ENCODE measurements at places on chromosomes 3 and 15.

DNA sequence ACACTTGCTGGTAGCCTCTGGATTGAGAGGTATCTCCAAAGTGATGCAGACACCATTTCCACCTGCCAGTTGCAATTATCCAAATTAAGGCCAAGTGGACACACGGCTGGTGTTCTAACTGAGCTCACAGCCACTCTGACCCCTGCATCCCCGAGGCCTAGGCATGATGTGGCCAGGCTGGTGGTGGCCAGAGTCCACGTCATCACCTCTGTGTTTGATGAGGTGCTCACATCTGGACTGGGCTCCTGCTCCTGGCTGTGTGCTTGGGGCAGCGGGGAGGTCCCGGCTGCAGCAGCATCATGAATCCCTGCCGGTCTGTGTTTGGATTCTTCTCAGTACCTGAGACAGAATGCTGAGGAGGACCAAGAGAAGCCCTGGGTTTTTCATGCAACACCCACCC is 4.9 kb downstream of the OXTR start:
- no peak for DNase-seq

DNA sequence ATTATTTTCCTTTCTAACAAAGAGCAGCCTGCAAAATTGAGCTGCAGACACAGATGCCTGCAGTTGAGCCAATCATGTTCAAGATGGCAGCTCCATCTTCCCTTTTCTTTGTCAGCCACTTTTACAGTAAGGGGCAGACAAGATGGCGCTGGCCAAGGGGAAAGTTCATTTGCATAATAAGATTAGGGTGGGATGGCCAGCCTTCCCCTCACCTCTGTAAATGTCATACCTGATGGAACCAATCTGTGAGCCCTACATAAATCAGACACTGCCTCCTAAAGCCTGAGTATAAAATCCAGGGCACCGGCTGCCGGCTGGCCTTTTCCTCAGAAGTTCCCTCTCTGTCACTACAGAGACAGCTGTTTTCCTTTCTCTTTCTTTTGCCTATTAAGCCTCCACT is 15.8 kb downstream of the PATL2 start:
- DNase-seq: no peak

DNA sequence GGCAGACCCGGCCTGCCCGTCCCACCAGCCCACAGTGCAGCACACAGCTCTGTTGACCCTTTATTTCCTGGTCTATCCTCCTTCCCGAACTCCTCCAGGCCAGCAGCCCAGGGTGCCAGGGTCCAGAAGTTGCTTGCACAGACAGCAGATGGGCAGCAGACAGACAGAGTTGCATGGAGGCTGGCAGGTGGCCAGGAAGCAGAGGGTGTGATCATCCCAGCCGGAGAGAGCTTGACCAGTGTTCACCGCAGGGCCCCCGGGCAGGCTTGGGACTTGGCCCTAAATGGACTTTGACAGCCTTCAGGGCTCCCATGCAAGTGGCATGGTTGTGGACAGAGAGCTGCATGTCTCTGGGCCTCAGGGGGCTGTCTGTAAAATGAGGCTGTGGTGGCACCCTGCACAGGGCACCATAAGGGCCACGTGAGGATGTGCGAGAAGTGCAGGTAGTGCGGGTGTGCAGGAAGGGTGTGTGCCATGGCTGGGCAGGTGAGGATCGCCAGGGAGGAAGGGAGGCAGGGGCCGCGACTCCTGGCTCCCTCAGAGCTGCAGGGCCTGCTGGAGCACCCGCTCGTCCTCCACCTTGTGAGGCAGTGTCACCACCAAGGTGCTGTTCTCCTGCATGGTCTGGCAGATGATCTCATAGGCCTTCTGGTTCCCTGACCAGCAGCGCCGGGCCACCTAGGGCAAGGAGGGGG is 6.3 kb upstream of the ZXDC start:
- DNase-seq: no peak

DNA sequence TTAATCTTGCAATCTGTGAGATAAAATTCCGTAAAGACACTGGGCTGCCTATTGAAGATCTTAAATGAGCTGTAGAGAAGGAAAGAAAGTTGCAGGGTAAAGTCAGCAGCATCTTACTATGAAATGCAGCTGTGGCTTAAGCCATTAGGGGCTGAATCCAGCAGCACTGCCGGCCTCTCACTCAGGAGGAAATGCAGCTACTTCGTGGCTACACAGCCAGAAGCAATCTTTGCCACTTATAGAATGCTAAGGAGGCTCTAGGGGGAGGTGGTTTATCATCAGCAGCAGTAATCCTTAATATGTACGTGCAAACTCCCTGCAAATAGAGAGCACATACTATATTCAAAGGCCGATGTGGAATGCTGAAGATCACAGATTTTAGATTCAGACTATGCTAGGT is 19.1 kb upstream of the MCTP2 start:
- no peak for DNase-seq

GRCh38 chr3:53493963-53494791 is at the start of gene CACNA1D:
TSS of gene CACNA1D (plus strand) at chr3:53494611. CDS start at chr3:53495167, 556 bp downstream.
- DNase-seq: peak; percentile 38

GRCh38 chr3:185270262-185270955 is 16.6 kb upstream of the EHHADH start:
- DNase-seq: no peak

GRCh38 chr15:60720086-60720485 is 241.1 kb upstream of the ICE2 start:
- no peak for DNase-seq

- DNase-seq: no peak
These were observed 271.0 kb upstream of the TBL1XR1 start for GRCh38 chr3:177468331-177468730.

DNA sequence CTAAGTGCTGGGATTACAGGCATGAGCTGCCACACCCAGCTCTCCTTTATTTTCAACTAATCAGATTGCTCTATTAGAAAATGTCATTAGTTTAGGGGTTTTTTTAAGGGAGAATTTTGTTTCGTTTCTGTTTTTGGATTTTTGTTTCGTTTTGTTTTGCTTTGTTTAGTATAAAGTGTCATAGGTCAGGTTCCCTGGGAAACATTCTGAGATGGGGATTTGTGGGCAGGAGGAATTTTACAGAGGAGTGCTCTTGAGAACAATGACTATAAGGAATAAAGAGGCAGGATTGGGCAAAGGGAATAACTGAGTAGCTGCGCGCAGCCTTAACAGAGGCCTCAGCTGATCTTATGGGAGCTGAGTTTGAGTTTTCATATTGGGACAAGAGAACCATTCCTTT is 86.8 kb upstream of the NR2F2 start:
- DNase-seq: no peak

DNA sequence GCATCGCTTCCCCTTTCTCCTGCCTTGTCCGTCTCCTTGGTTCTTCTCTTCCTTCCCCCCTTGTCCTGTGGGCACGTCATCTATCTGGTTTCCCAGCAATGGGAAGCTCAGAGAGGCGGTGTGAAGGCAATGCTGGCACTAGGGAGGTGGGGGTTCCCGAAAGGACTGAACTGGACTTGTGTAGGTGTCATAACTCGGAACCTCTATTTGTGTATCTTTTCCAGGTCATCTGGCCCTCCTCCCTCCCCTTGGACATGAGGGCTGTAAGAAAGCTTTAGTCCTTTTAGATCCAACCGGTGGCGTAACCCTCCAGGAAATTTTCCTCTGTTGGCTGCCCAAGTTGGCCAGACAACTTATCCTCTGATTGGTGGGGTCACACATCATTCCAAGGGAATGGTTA is 231.5 kb upstream of the TLE3 start:
- no peak for DNase-seq

DNA sequence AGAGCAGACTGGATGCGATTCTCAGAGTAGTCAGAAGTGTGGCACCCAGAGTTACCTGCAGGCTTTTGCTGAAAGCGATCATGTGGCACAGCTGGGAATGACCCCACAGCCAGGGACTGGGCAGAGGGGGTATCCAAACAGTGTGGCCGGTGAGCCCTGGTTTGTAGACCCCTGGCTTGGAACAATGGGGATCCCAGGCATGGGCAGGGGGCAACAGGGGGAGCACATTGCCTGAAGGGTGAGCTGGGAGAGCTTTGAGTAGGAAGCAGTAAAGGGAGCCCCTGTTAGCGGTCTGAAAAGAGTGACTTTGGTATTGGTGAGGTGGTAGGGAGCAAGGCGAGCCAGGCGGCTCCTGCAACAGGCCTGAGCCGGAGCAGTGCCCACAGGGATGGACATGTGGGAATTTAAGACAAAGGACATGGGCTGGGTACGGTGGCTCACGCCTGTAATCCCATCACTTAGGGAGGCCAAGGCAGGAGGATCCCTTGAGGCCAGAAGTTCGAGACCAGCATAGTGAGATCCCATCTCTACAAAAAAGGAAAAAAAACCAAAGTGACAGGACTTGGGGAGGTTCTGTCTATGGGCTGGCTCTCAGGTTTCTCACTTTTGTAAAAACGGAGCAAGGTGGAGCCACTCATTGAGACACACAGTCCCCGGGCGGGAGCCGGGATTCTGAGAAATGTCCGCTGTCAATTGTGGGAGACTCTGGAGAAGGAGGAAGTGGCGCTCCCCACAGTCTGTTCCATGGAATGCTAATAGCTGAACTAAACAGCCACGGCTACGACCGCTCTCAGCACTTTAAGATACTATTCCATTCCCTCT is 223.8 kb upstream of the LYSMD4 start:
- no peak for DNase-seq

- no peak for DNase-seq
These were observed 411.0 kb upstream of the ATP11B start for GRCh38 chr3:182382112-182382857.

DNA sequence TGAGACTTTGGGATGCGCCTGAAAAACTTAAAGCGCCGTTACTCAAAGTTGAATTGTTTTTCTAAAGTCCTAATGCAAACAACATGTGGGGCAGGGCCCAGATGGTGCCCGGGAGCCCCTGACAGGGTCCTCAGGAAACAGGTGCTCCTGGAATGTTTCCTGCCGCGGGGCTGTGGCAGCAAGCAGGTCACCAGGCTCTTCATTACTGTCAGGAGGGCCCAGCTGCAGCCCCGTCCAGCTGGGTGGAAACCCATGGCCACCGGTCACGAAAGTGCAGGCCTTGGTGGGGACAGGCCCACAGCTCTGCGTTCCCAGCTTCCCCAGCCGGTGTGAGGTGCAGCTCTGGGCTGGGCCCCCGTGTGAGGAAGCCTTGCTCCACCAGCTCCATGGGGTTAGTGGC is 63.9 kb upstream of the GATA2 start:
- DNase-seq: no peak

- DNase-seq: no peak
These were observed 2.5 kb downstream of the FOXL2NB start for GRCh38 chr3:138949445-138950005.

GRCh38 chr3:128967748-128968355 is 26.0 kb downstream of the CFAP92 start:
- DNase-seq: no peak

DNA sequence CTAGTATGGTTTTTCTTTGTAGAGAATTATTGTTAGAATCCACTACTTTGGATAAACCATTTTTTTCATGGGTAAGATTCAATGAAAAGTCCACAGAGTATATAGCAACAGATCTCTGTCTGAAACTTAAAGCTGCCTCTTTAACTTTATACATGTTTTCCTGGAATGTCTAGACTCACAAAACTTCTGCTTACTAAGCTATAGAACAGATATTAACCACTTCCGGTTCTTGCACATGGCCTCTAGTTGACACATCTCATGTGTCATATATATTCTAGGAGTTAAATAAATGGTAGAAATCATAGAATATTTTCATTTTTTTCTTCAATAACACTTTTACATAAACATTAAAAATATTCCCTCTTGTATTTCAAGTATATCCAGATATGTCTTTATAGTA is 1693.9 kb downstream of the SI start:
- DNase-seq: no peak

GRCh38 chr3:183502237-183503181 is 53.0 kb downstream of the KLHL6 start:
- DNase-seq: no peak

- DNase-seq: no peak
These were observed 8.2 kb upstream of the TMEM158 start for GRCh38 chr3:45234250-45234649.

GRCh38 chr3:87298111-87298718 is 21.8 kb upstream of the POU1F1 start:
- DNase-seq: no peak

- peak; percentile 17 for DNase-seq
These were observed 859.2 kb upstream of the SEMA6D start for GRCh38 chr15:46858150-46858549.

- no peak for DNase-seq
These were observed 78.1 kb upstream of the SETMAR start for GRCh38 chr3:4225005-4225471.

GRCh38 chr3:77799278-77799677 is 759.4 kb downstream of the ROBO2 start:
- peak; percentile 57 for DNase-seq

- no peak for DNase-seq
These were observed 48.0 kb upstream of the MRPL3 start for GRCh38 chr3:131550562-131551465.

- DNase-seq: no peak
These were observed 29.7 kb downstream of the CYFIP1 start for GRCh38 chr15:22950256-22950990.
